Lower lobe of right lung (tissue), 2 donors: ENCODE measurements at places on chromosomes 1 and 21. TPM values are rescaled to one million over a fixed set of nuclear protein-coding genes. Genes with fewer than 3 reads are reported as not detected.
A peak's percentile ranks its signal among the peaks of the same experiment; 100 is the strongest.

DNA sequence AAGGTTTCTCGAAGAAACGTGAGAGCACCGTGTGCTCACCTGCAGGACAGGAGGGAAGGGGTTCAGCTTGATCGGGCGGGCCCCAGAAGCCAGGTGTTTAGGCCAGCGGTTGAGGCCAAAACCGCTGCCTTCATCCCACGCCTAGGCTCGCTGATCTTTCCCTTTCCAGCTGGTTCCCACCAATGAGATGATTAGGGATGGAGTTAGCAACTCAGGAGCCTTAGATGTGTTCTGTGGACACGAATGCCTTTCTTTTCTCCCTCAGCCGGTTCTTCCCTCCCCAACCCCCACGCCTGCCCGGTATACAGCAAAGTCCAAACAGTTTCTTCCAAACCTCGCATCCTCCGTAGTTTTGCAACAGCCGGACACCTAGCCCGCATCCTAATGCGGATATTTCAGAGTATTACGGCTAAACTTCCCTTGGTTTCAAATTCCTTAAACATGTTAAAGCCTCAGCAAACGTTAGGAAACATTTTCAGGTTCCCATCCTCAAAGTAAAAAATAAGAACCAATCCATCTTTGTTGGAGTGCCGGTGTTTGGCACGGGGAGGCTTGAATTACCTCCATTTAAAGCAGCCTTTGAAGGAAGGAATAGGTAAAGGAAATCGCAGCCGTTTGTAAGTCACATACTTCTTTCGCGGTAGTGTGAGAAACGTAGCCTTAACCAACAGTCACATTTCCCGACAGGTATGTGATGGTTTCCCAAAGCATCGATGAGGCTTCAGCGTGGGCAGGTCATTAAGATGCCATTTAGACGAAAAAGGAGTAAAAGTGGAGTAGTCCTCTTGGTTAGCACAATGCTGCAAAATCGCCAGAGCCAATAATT, 1.1 kb downstream of the LRRC8C start:
- peak overlapping the region; percentile 99 for H3K4me3 ChIP-seq
- H3K27me3 ChIP-seq = no peaks in the 10 kb centered on the region
- H3K27ac ChIP-seq = peak overlapping the region; percentile 93
- peaks cover 44% of the 10 kb centered on the region for H3K4me1 ChIP-seq
- DNase-seq = no peak

DNA sequence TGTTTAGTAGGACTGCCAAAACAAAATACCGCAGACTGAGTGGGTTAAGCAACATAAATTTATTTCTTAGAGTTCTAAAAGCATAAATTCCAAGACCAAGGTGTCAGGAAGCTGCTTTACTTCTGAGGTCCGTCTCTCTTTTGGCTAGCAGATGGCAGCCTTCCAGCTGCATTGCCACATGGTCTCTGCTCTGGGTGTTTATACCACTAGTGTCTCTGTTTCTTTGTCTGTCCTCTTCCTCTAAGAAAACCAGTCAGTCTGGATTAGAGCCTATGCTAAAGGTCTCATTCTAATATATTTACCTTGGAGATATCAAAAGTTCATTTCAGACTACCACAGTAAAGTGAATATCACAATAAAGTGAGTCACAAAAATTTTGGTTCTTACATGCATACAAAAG, 519.8 kb downstream of the COL11A1 start:
- H3K36me3 ChIP-seq = no peaks in the 10 kb centered on the region
- no peak overlapping the region for H3K27ac ChIP-seq
- no peaks in the 10 kb centered on the region for H3K4me1 ChIP-seq
- no peak for DNase-seq

- peak; percentile 32 for DNase-seq
- no peaks in the 10 kb centered on the region for H3K27me3 ChIP-seq
- no peak overlapping the region for H3K4me3 ChIP-seq
- no peak overlapping the region for H3K27ac ChIP-seq
These were observed 49.9 kb downstream of the PRKCZ start for GRCh38 chr1:2099886-2100779.

GRCh38 chr1:100532645-100533044, 5.3 kb upstream of the GPR88 start:
- DNase-seq = no peak
- H3K27me3 ChIP-seq = peaks cover 5% of the 10 kb centered on the region
- peaks cover 38% of the 10 kb centered on the region for H3K4me1 ChIP-seq
- no peak overlapping the region for H3K27ac ChIP-seq
- H3K4me3 ChIP-seq = no peak overlapping the region

DNA sequence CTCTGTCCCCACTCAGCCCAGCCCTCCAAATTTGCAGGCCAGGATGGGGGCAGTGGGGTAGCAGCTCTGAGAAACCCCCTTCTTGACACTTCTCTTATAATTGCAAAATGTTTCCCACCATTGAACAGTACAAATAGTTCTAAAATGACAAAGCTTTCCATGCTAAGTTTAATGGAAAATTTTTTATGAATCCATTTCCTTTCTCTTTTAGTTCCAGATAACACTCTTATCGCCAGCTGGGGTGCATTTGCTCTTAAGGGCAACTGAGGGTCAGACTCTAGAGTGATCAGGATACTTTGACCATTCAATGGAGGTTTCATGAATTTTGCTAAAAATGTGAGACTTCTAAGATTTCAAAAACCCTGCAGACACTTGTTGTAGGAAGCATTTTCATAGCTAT, 29.9 kb downstream of the PIK3C2B start:
- no peak overlapping the region for H3K4me3 ChIP-seq
- no peaks in the 10 kb centered on the region for H3K27me3 ChIP-seq
- peaks cover 57% of the 10 kb centered on the region for H3K36me3 ChIP-seq
- DNase-seq = no peak
- peaks cover 76% of the 10 kb centered on the region for H3K4me1 ChIP-seq

DNA sequence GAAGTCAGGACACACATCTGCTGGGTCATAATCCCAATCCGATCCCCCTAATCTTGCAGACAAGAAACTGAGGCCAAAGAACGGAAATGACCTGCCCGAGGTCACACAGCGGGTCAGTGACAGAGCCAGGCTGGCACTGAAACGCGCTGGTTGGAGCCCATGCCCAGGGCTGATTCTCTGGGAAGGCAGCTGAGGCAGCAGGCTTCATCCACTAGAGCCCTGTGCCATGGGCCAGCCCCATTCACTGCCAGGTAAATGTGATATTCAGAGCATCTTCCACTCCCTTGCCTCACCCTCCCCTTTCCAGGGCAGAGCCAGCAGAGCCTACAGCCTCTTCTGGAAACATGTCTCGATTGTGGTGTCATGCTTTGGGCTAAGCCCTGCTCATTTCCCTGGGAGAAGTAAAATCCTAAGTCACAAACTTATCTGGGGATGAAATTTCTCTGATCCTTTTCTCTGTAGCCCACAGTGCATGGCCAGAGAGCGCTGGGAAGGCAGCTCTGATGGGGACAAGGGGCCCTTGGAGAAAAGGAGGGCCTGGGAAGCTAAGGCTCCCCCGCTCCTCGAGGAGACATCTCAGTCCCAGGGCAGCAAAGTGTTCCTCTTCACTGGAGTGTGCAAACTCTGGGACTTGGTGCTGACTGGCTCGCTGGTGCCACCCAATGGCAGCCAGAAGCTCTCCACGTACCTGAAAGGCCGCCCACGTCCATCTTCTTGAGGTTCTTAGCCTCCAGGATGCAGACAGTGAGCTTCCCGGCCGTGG, 110.4 kb downstream of the SYT2 start:
- no peak overlapping the region for H3K4me3 ChIP-seq
- H3K36me3 ChIP-seq = no peaks in the 10 kb centered on the region
- peaks cover 11% of the 10 kb centered on the region for H3K27me3 ChIP-seq
- no peaks in the 10 kb centered on the region for H3K4me1 ChIP-seq

GRCh38 chr1:4836574-4836973, 182.2 kb downstream of the AJAP1 start:
- no peak overlapping the region for H3K27ac ChIP-seq
- no peak for DNase-seq
- H3K4me3 ChIP-seq = no peak overlapping the region

GRCh38 chr1:204149107-204149506, 2.7 kb downstream of the ETNK2 start:
- peaks cover 7% of the 10 kb centered on the region for H3K27me3 ChIP-seq
- no peaks in the 10 kb centered on the region for H3K36me3 ChIP-seq
- no peak overlapping the region for H3K27ac ChIP-seq
- H3K4me3 ChIP-seq = no peak overlapping the region

DNA sequence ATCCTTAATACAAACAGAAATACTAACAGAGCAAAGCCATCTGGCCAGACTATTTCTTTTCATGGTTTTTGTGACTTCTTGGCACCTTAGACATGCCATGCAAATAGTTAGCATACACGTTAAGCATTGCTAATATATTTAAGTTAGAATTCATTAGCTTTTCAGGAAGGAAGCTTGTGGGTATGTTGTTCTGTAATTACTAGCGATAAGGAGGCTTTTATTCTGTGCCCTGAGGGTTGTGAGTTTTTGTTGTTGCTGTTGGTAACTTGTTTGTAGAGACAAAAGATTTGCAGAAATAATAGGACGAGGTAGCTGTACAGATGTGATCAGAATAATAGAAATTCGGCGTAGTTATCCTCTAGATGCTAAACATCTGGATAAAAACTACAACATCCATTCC, 305.3 kb downstream of the TM2D1 start:
- no peaks in the 10 kb centered on the region for H3K4me1 ChIP-seq
- no peaks in the 10 kb centered on the region for H3K27me3 ChIP-seq
- no peak overlapping the region for H3K27ac ChIP-seq
- H3K4me3 ChIP-seq = no peak overlapping the region

- H3K27me3 ChIP-seq = peaks cover 6% of the 10 kb centered on the region
- H3K4me1 ChIP-seq = peaks cover 35% of the 10 kb centered on the region
- peaks cover 23% of the 10 kb centered on the region for H3K36me3 ChIP-seq
- peak within 1 kb of the TSS; percentile 91 for H3K4me3 ChIP-seq
- DNase-seq = no peak
- H3K27ac ChIP-seq = peak within 1 kb of the TSS; percentile 91
These were observed at the start of gene TRIM46 for GRCh38 chr1:155173478-155174323. Gene TRIM46, plus strand, starts transcription at chr1:155173849. Its CDS starts 118 bp downstream, at chr1:155173967.

- DNase-seq = no peak
- no peaks in the 10 kb centered on the region for H3K4me1 ChIP-seq
- H3K27me3 ChIP-seq = no peaks in the 10 kb centered on the region
- no peaks in the 10 kb centered on the region for H3K36me3 ChIP-seq
These were observed 728.5 kb upstream of the B3GALT2 start for GRCh38 chr1:193914871-193915270.

DNA sequence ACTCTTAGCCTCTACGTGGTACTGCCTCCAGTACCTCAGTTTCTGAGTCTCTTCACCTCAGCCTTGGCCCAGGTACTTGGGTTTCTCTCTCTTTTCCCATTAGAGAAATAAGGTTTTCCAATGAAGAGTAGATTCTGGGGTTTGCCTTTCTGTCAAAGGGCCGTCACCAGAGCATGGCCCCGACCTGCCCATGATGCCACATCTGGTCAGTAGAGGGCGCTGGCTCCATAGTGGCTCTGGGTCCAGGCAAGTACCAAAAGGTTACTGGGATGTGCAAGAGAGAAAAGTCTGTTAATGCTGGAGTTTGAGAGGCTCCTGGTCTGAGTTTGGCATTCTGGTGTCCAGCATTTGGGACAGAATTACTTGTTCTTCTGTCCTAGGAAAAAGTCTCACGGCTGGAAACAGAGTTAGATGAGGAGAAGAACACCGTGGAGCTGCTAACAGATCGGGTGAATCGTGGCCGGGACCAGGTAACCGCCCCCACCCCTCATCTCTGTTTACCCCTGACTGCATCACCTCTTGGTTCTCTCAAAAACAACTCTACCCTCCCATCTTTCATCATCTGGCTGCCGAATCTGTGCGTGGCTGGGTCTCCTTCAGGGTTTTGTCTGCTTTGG, 5.3 kb upstream of the TUFT1 start:
- no peaks in the 10 kb centered on the region for H3K27me3 ChIP-seq
- H3K4me3 ChIP-seq = no peak overlapping the region
- peaks cover 40% of the 10 kb centered on the region for H3K36me3 ChIP-seq
- DNase-seq = peak; percentile 87
- H3K27ac ChIP-seq = no peak overlapping the region

DNA sequence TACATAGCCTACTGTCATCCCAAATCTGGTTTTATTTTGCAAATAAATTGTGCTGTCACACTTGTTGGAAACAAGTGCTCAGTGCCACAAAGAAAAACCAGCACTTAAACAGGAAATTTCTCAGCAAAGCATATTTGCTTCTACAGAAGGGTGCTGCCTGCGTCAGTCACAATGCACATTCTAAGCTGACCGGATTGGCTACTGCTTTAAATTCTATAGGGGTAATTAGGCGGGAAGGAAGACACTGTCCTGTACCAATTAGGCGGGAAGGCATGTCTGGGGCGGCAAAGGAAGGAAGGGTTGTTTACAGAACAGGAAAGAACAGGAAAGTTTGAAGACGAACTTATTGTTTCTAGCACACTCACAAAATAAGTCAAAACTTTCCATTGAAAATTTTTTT, 2.8 kb downstream of the IFI16 start:
- H3K4me1 ChIP-seq = peaks cover 68% of the 10 kb centered on the region
- DNase-seq = no peak
- H3K36me3 ChIP-seq = peaks cover 30% of the 10 kb centered on the region
- peak overlapping the region; percentile 80 for H3K27ac ChIP-seq

DNA sequence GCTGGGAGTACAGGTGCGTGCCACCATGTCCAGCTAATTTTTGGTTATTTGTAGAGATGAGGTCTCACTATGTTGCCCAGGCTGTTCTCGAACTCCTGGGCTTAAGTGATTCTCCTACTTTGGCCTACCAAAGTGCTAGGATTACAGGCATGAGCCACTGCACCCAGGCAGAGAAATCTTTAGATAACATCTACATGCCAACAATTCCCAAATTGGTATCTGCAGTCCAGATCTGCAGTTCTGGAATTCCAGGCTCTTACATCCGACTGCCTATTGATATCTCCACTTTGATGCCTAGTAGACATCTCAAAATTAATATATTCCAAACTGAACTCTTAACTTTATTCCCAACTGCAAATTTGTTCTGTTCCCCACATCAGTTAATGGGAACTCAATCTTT, 23.3 kb downstream of the INAVA start:
- no peak for DNase-seq
- no peaks in the 10 kb centered on the region for H3K36me3 ChIP-seq
- H3K27me3 ChIP-seq = no peaks in the 10 kb centered on the region
- no peaks in the 10 kb centered on the region for H3K4me1 ChIP-seq
- no peak overlapping the region for H3K27ac ChIP-seq

- no peak overlapping the region for H3K4me3 ChIP-seq
- no peaks in the 10 kb centered on the region for H3K36me3 ChIP-seq
- no peaks in the 10 kb centered on the region for H3K27me3 ChIP-seq
- no peak for DNase-seq
- peaks cover 9% of the 10 kb centered on the region for H3K4me1 ChIP-seq
These were observed 860.4 kb downstream of the USP25 start for GRCh38 chr21:16590186-16590585.

GRCh38 chr1:93615582-93616150, 66.0 kb downstream of the BCAR3 start:
- no peak for DNase-seq
- peaks cover 39% of the 10 kb centered on the region for H3K4me1 ChIP-seq
- peak overlapping the region; percentile 59 for H3K27ac ChIP-seq

ANGPTL7 gene
- total RNA-seq = 0.80 TPM

SLC25A24 gene
- total RNA-seq = 49.5 TPM

ESPN gene
- 8.3 TPM for total RNA-seq

ETNK2 gene
- total RNA-seq = 4.5 TPM

SEC16B gene
- total RNA-seq = 1.9 TPM

SPRR2G gene
- not detected for total RNA-seq

CACNA1S gene
- total RNA-seq = 0.06 TPM

KRTAP21-2 gene
- total RNA-seq = not detected

TMEM269 gene
- not detected for total RNA-seq

KLHL12 gene
- 25.3 TPM for total RNA-seq

BTG3 gene
- total RNA-seq = 51.8 TPM
